Tibial nerve (tissue), 4 donors: ENCODE measurements at places on chromosomes 5 and 9. TPM values are rescaled to one million over a fixed set of nuclear protein-coding genes. Genes with fewer than 3 reads are reported as not detected.

The FBP2 gene
- total RNA-seq, result not detected

The CENPP gene
- total RNA-seq, result 5.0 TPM

The BTNL3 gene
- not detected for total RNA-seq

The CHMP5 gene
- 56.5 TPM for total RNA-seq

The PCDHB13 gene
- total RNA-seq, result 8.2 TPM

The CPLANE1 gene
- 52.2 TPM for total RNA-seq

The ZNF608 gene
- total RNA-seq, result 26.7 TPM

The NRG2 gene
- 5.1 TPM for total RNA-seq

The PPP3R2 gene
- total RNA-seq, result not detected

The EPB41L4A gene
- 10.6 TPM for total RNA-seq

The PCDHB16 gene
- total RNA-seq, result 12.7 TPM

The SMIM3 gene
- 38.6 TPM for total RNA-seq

The POU5F2 gene
- total RNA-seq, result 5.2 TPM

The TGFBI gene
- 291 TPM for total RNA-seq

The SPINK6 gene
- total RNA-seq, result not detected

The FGF10 gene
- 9.2 TPM for total RNA-seq

The BHMT gene
- 2.4 TPM for total RNA-seq

The AK8 gene
- total RNA-seq, result 2.6 TPM

The OBP2B gene
- total RNA-seq, result not detected

The SLC9A3 gene
- 12.6 TPM for total RNA-seq

The LVRN gene
- 15.9 TPM for total RNA-seq

The CATSPER3 gene
- total RNA-seq, result 1.3 TPM

The HMHB1 gene
- not detected for total RNA-seq

The ALDH1A1 gene
- total RNA-seq, result 247 TPM

The P4HA2 gene
- 15.9 TPM for total RNA-seq

The ADAMTSL1 gene
- total RNA-seq, result 24.3 TPM

The DNM1 gene
- 36.6 TPM for total RNA-seq

The WNT8A gene
- not detected for total RNA-seq

The PTGER4 gene
- 21.6 TPM for total RNA-seq

The FASTKD3 gene
- total RNA-seq, result 8.1 TPM

The BRINP1 gene
- not detected for total RNA-seq

The CDH18 gene
- not detected for total RNA-seq

The KLF9 gene
- 286 TPM for total RNA-seq

The NMUR2 gene
- not detected for total RNA-seq

The IFNK gene
- not detected for total RNA-seq

The FCN2 gene
- not detected for total RNA-seq

The LHX3 gene
- total RNA-seq, result not detected

The SKP1 gene
- 173 TPM for total RNA-seq

The FAM169A gene
- total RNA-seq, result 5.9 TPM
